Kidney glomerular epithelial cell (primary cell): ENCODE measurements at places on chromosomes 7 and 10.
A peak's percentile ranks its signal among the peaks of the same experiment; 100 is the strongest.

- peak; percentile 53 for DNase-seq
These were observed 347.7 kb downstream of the POM121L12 start for GRCh38 chr7:53383131-53383530.

GRCh38 chr10:11573497-11573896 is 38.0 kb downstream of the USP6NL start:
- peak; percentile 5 for DNase-seq

DNA sequence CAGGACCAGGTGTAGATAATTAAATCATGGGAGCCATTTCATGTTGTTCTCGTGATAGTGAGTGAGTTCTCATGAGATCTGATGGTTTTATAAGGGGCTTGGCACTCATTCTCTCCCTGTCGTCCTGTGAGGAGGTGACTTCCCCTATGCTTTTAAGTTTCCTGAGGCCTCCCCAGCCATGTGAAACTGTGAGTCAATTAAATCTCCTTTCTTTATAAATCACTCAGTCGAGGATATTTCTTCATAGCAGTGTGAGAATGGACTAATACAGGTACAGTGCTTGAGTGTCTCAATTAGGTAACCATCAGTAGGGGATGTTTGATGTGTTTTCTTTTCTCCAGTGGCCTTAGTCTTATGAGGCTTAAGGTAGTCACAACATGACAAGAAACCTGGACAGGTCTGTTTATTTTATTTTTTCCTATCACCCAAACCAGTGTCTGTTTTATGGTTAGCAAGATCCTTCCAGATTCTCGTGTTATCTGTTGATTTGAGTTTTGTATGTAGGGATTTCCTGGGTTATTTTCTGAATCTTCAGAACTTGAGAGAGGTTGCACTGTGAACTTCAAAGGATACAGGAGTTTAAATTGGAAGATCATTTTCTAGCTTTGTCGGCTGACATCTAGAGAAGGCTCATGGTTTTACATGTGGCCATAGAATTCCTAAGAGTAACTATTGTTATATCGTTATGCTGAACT is 32.1 kb downstream of the UMAD1 start:
- no peak for DNase-seq

GRCh38 chr7:2698581-2699288 is 10.7 kb downstream of the AMZ1 start:
- DNase-seq: no peak
